Stimulated activated CD4-positive, alpha-beta T cell treated with anti-CD3 and anti-CD28 coated beads, Interleukin-12 subunit alpha, Interleukin-12 subunit beta, amount 100 ng/mL, for 24 hours (primary cell): ENCODE measurements at places on chromosomes 3 and 15.

DNA sequence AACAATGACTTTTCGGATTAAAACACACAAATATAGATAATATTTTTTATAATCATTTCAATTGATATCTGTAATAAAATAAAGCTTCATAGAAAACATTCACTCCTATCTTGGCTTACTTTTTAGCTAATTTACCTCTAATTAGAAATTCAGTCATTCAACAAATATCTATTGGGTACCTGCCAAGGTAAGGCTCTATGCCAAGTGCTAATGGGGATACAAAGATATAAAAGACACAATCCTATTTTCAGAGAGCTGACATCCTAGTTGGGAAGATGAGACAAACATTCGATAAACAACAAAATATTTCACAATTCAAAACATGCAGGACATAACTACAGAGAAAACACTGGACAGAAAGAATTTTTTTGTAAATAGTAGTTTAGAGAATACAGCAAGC is 63.3 kb downstream of the ULK4 start:
- no peak for DNase-seq

DNA sequence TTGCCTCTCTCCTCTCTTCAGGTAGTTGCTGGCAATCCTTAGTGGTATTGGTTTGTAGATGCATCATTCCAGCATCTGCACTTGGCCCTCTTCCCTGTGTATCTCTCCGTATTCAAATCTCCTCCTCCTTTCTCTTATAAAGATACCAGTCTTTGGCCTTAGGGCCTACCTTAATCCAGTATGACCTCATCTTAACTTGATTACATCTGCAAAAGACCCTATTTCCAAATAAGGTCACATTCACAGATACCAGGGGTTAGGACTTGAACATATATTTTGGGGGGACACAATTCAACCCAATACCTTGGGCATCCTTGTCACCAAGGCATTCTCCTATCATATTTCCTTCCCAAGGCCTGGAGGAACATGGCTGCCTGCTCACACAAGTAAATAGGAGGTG is 22.0 kb upstream of the ABHD2 start:
- DNase-seq = no peak

GRCh38 chr3:51967384-51968169 is at the start of gene PCBP4:
PCBP4 (minus strand) TSS chr3:51967454; CDS start chr3:51961240, 6,214 bp downstream.
- no peak for DNase-seq

DNA sequence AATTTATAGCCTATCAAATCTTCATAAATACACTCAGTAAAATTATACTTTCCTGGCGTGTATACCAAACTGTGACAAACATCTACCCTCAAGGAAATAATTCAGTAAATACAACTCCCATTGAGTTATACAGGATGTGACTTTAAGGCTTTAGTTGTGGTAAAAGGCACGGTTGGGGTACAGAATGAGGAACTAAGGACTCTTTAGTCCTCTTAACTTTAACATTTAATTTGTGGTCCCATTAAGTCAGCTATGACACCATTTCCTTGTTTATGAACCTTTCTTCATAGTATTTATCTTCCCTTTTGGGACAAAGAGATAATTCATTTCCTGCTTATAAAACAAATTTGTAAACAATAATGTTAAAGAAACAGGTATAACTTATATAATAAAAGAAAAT is 30.2 kb downstream of the IFT80 start:
- DNase-seq = no peak

DNA sequence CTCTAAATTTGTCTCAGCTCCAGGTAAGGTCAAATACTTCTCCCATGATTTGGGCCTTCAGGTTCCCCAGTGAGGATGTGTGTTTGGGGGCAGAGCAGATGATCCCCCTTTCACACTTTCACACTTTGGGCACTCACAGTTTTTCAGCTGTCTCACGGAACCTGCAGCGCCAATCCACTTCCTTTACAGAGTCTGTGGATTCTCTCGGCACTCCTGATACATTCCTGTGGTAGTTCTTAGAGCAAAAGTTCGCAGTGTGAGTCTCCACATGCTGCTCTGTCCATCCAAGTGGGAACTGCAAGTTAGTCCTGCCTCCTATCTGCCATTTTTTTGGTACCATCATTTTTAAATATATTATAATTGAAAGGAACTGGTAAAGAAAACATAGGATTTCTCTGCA is 20.2 kb upstream of the CPOX start:
- no peak for DNase-seq

- DNase-seq = no peak
Measured at GRCh38 chr15:78405336-78405924, 32.6 kb upstream of the IREB2 start.

DNA sequence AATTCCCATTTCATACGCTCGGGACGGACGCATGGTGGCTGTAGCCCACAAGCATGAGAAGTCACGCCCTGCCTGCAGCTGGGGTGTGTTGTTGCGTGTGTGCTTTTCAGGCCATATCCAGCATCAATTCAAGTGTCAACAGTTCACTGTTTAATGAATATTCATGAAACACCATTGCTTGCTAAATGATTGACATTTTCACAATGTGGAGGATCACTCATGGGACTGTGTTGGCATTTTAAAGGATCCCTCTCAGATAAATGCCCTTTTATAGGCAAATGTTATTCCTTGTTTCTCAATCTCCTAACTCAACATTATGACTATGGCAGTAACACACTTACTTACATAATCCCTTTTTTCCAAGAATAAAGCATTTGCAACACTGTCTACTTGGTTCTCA is 511.3 kb downstream of the GABRG3 start:
- DNase-seq = no peak

- no peak for DNase-seq
Measured at GRCh38 chr3:169041677-169042171, 621.8 kb downstream of the MECOM start.

GRCh38 chr3:16173283-16174025 is 1.0 kb upstream of the GALNT15 start:
- no peak for DNase-seq

- DNase-seq = no peak
Measured at GRCh38 chr3:123037015-123037375, 9.4 kb upstream of the SEMA5B start.

DNA sequence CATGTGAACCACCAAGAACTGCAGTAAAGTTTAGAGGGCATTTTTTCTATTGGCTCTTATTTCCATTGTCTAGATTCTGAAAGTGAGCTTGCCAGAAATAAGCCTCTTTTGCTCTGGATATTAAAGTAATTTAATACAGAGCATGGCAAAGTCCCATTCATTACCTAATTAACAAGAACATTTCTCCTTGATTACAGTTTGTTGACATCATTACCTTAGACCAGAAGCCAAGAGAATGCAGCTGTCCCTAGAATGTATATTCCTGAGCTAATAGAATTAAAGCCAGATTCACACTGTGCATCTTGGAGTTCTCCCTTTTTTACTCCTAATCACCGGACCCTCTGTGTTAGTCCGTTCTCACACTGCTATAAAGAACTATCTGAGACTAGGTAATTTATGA is 46.4 kb upstream of the TM4SF4 start:
- DNase-seq = no peak

- DNase-seq = no peak
Measured at GRCh38 chr3:81302045-81302444, 459.4 kb downstream of the GBE1 start.

DNA sequence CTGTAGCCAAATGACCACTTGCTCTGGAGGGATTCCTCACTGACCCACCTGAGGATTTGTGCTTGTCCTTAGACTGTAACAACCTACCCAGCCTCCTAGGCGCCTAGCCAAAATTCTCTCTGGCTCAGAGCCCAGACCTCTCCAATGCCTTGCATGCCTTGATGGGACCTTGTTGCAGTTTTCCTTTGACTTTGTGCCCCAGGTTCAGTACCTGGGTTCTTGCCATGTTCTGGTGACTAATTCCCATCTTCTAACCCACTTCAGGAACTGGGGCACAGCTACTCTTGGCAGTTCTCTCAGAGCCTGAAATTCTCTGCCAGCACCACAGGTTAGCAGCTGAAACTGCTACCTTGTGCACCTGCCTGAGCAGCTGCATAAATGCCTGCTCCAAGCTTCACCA is 27.0 kb upstream of the UBE3A start:
- DNase-seq = no peak

GRCh38 chr3:192566706-192567290 is 160.5 kb downstream of the FGF12 start:
- peak; percentile 52 for DNase-seq

DNA sequence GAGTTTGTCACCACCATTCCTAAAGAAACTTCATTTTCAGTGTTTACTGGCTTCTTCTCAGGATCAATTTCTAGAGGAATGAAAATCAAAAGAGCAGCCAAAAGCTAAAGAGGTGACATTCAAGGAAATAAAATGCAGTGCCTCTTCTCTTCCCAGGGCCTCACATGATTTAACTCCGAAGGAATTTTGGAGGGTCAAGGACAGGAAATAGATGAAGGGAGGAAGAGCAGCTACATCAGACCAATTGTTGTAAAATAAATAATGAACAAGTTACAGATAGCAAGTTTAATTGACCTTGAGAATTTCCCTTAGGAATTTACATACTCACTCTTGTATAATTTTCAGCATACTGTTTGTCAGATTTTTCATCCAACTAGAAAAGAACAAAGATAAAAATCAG is 78.1 kb downstream of the LRRFIP2 start:
- no peak for DNase-seq

DNA sequence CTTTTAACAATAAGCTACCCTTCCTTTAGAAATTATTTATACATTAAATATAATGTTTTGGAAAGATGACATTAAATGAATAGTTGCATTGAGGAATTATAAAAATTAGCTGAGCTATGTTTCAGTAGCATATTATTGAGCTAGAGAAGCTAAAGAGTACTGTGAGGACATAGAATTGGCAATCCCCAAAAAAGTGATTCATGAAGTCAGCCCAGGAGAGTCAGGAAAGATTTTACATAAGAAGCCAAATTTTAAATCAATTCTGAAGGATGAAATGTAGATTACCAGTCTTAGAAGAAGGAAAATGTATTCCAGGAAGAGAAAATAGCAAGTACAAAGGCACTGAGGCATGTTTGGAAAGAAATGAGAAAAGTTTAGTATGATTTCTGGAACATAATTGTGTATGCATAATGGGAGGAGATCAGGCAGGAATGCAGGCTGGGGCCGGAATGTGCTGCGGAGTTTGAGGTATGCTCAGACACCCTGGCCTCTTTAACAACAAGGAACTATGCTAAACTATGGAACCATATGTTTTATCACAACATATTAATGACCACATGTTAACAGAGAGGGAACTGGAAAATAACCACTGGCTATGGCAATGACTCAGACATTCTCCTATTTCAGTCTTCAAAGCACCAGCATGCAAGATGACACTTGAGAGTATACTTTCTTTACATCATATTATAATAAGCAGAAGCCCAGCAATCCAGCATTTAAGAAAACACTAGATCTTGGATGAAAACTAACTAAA is 103.3 kb upstream of the COL8A1 start:
- DNase-seq = no peak

DNA sequence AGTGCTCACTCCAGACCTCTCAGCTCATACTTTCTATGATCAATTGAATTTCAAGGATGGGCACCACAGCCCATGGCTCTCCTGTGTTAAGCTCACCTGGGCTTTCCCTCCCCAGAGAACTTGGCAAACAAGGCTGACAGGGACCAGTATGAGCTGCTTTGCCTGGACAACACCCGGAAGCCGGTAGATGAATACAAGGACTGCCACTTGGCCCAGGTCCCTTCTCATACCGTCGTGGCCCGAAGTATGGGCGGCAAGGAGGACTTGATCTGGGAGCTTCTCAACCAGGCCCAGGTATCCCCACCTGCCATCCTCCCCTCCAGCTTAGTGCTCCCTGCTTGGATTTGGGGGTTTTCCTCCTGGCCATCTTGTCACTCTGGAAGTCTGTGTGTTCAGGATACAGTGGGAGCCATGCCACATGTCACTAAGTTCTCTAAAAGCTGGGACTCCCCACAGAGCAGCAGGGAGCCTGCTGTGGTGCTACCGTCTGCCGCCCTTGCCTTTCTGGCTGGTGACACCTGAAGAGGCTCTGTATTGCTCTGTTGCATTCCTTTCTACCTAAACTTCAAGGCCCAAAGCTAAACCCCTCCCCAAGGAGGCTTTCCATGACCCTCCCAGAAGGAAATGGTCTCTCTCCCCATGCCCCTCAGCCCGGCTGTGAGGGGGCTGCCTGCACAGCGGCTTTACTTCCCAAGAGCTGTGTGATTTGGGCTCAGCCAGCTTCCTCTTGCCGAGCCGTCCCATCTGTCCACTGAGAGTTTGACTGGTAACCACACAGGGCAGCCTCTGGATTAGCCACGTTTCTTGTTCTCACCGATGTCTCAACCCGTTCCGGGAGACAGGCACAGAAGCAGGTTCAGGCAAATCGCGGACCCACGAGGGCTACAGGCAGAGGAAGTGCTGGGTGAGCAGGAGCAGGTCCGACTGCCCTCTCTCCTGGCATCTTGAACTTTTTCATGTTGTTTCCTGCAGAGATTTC is 10.8 kb downstream of the TF start:
- no peak for DNase-seq

- DNase-seq = no peak
Measured at GRCh38 chr3:193055352-193055751, 137.7 kb upstream of the MB21D2 start.

- no peak for DNase-seq
Measured at GRCh38 chr3:128281461-128282367, 128.4 kb downstream of the EEFSEC start.

DNA sequence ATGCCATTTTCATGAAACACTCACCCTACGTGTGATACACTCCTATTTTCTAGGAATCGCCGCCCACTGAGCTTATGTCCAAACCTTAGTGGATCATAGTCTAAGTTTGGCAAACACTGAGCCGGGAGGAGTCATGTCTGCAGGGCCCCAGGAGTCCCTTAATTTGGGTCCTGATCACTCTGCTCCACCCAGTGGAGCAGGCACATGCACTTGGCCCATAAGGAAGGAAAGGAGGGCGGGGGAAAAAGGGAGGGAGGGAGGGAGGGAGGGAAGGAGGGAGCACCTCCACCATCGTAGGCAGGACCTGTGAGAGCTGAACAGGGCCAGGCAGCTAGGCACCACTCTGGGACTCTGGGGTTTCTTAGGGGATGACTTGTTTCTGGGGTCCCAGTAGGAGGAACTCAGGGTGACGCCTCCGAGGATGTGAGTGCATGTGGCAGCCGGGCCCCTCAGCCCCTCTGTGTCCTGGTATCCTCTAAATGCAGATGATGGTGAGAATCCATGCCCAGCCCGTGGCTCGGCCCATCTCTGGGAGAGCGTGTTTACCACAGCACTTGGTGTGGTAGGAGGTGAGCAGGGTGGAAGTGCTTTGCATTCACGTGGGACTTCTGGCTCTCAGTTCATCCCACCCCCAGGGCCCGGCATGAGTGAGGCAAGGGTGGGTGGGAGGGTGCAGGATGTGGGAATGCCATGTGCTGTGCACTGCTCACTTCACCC is 109.4 kb downstream of the KLF13 start:
- no peak for DNase-seq

GRCh38 chr3:106542101-106542769 is 673.4 kb upstream of the CBLB start:
- DNase-seq = no peak

- DNase-seq = no peak
Measured at GRCh38 chr15:92648190-92648875, 7.2 kb downstream of the FAM174B start.
